ENCODE measurements at places on chromosomes 2 and 18. TPM values are rescaled to one million over a fixed set of nuclear protein-coding genes. Genes with fewer than 3 reads are reported as not detected.

Gene ANKZF1
- 29.2 TPM for total RNA-seq

- DNase-seq, result no peak
- peaks cover 8% of the 10 kb centered on the region for H3K4me1 ChIP-seq
- H3K27ac ChIP-seq, result no peak within 1 kb of the TSS
Observed at GRCh38 chr2:73892631-73893329, at the start of gene ACTG2. TSS of gene ACTG2 (plus strand) at chr2:73893008. CDS start at chr2:73901312, 8,304 bp downstream.

DNA sequence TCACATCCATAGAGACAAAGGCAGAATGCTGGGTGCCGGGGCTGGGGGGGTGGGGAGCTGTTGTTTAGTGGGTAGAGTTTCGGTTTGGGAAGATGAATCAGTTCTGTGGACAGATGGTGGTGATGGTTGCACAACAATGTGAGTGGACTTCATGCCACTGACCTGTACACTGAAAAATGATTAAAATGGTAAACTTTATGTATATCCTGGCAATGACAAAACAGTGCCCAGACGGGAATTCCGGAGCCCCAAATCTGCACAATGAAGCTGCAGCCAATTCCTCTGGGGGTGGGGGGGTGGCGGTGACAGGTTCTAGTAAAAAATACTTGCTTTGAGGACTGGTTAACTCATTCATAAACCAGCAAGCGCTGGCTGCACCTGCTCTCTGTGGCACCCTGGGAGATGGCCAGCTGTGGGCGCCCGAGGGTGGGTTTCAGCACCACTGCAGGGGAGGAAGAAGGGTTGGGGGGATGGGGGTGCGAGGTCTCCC, 81.8 kb upstream of the HPCAL1 start:
- no peak overlapping the region for H3K4me3 ChIP-seq
- H3K36me3 ChIP-seq, result no peaks in the 10 kb centered on the region
- no peaks in the 10 kb centered on the region for H3K27me3 ChIP-seq
- H3K27ac ChIP-seq, result no peak overlapping the region
- DNase-seq, result no peak

GRCh38 chr2:45404807-45405297, 206.2 kb downstream of the SRBD1 start:
- DNase-seq, result no peak
- H3K27me3 ChIP-seq, result no peaks in the 10 kb centered on the region
- no peak overlapping the region for H3K27ac ChIP-seq
- H3K36me3 ChIP-seq, result no peaks in the 10 kb centered on the region

- no peaks in the 10 kb centered on the region for H3K4me1 ChIP-seq
- H3K27ac ChIP-seq, result no peak overlapping the region
- no peaks in the 10 kb centered on the region for H3K27me3 ChIP-seq
Observed at GRCh38 chr2:207403950-207404349, 125.8 kb upstream of the CREB1 start.

DNA sequence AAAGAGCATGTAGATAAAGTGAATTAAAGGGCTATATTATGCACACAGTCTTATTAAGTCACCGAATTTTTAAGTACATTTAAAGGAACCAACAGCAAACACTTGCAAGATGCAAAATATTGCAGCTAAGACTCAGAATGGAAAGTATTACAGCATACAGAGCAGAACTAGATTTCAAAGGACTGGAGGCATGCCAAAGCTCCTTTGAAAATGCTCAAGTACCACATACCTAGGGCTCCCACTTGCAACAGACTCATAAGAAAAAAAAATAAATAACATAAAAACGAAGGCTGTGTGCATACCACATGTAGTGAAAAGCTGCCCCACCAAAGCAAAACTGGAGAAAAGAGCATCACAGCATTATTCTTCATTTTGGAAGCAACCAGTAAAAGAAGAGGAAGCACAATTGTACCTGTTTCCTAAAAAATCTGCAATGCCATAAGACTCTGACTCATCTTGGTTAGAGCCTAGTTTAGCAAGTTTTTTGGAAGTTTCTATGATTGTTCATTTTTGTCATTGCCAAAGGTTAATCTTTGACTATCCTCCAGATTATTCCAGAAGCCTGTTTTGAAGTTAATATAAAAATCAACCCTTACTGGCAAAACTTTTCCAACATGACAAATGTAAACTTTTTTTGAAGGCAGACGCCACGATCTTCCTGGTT, 306.0 kb upstream of the COL3A1 start:
- no peak overlapping the region for H3K27ac ChIP-seq
- peak; percentile 2 for DNase-seq
- H3K27me3 ChIP-seq, result no peaks in the 10 kb centered on the region
- no peaks in the 10 kb centered on the region for H3K4me1 ChIP-seq
- H3K4me3 ChIP-seq, result no peak overlapping the region
- no peaks in the 10 kb centered on the region for H3K36me3 ChIP-seq
